ENCODE measurements at places on chromosomes 3 and 15. TPM values are rescaled to one million over a fixed set of nuclear protein-coding genes. Genes with fewer than 3 reads are reported as not detected.

ZNF710 gene
- total RNA-seq = 19.8 TPM

- no peak for DNase-seq
- no peaks in the 10 kb centered on the region for H3K36me3 ChIP-seq
- H3K4me3 ChIP-seq = no peak overlapping the region
- H3K27ac ChIP-seq = no peak overlapping the region
- H3K27me3 ChIP-seq = no peaks in the 10 kb centered on the region
- H3K4me1 ChIP-seq = peaks cover 29% of the 10 kb centered on the region
Measured at GRCh38 chr3:65955792-65956477, 82.8 kb downstream of the MAGI1 start.

- H3K27me3 ChIP-seq = no peaks in the 10 kb centered on the region
- peaks cover 17% of the 10 kb centered on the region for H3K4me1 ChIP-seq
- no peak overlapping the region for H3K27ac ChIP-seq
- H3K4me3 ChIP-seq = no peak overlapping the region
- DNase-seq = no peak
- peaks cover 17% of the 10 kb centered on the region for H3K36me3 ChIP-seq
Measured at GRCh38 chr3:142450189-142450588, 2.4 kb upstream of the XRN1 start.

GRCh38 chr15:51096976-51097375 is 2.3 kb upstream of the TNFAIP8L3 start:
- H3K27ac ChIP-seq = no peak overlapping the region
- H3K36me3 ChIP-seq = no peaks in the 10 kb centered on the region
- no peak for DNase-seq
- H3K4me1 ChIP-seq = peaks cover 7% of the 10 kb centered on the region
- H3K4me3 ChIP-seq = no peak overlapping the region
- H3K27me3 ChIP-seq = no peaks in the 10 kb centered on the region

GADL1 gene
- 0.64 TPM for total RNA-seq

DNA sequence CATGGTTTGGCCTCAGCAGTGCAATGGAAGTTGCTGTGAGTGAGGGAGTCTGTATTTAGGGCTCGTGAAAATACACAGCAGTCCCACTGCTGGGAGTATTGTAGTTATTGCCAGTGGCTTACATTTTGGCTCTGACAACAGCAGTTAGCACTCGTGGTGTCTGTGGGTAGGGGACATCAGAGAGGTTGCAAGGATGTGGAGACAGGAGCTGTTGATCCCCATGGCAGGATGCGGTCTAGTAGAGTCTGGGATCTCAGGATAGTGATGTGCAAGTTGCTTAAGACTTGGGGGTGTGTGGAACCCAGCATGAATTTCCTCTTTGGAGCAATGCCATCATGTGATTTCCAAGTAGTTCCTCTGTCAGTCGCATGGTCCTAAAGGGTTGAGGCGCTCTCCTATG is 59.9 kb downstream of the GALK2 start:
- H3K27me3 ChIP-seq = no peaks in the 10 kb centered on the region
- H3K4me3 ChIP-seq = no peak overlapping the region
- peaks cover 6% of the 10 kb centered on the region for H3K36me3 ChIP-seq
- DNase-seq = no peak
- no peak overlapping the region for H3K27ac ChIP-seq
- peaks cover 27% of the 10 kb centered on the region for H3K4me1 ChIP-seq

DNA sequence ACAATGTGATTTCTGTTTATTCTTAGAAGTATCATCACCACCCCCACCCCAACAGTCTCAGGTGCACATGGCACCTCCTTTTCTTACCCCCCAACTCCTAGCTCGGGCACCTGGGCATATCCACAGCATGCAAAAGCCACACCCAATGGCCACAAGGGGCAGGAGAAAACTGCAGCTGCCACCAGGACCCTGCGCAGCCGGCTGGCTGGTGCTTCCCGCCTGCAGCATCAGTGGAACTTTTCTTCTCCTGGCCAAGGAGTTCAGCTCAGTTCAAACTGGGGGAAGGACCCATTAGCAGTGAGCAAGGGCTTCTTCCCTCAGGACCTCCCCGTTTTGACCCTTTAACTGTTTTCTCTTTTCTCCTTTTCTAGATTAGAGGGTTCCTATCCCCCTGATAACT is 44.8 kb downstream of the TM4SF18 start:
- H3K27me3 ChIP-seq = no peaks in the 10 kb centered on the region
- no peak overlapping the region for H3K4me3 ChIP-seq
- no peak overlapping the region for H3K27ac ChIP-seq
- no peaks in the 10 kb centered on the region for H3K36me3 ChIP-seq

- no peak overlapping the region for H3K27ac ChIP-seq
- no peak overlapping the region for H3K4me3 ChIP-seq
- no peaks in the 10 kb centered on the region for H3K36me3 ChIP-seq
- H3K27me3 ChIP-seq = no peaks in the 10 kb centered on the region
- DNase-seq = no peak
- no peaks in the 10 kb centered on the region for H3K4me1 ChIP-seq
Measured at GRCh38 chr15:49815950-49816349, 195.1 kb downstream of the DTWD1 start.

ADAMTSL3 gene
- 11.7 TPM for total RNA-seq

GNAT1 gene
- total RNA-seq = not detected

ACTL6A gene
- 14.4 TPM for total RNA-seq

GCSAM gene
- total RNA-seq = not detected

MOBP gene
- 0.19 TPM for total RNA-seq

DNA sequence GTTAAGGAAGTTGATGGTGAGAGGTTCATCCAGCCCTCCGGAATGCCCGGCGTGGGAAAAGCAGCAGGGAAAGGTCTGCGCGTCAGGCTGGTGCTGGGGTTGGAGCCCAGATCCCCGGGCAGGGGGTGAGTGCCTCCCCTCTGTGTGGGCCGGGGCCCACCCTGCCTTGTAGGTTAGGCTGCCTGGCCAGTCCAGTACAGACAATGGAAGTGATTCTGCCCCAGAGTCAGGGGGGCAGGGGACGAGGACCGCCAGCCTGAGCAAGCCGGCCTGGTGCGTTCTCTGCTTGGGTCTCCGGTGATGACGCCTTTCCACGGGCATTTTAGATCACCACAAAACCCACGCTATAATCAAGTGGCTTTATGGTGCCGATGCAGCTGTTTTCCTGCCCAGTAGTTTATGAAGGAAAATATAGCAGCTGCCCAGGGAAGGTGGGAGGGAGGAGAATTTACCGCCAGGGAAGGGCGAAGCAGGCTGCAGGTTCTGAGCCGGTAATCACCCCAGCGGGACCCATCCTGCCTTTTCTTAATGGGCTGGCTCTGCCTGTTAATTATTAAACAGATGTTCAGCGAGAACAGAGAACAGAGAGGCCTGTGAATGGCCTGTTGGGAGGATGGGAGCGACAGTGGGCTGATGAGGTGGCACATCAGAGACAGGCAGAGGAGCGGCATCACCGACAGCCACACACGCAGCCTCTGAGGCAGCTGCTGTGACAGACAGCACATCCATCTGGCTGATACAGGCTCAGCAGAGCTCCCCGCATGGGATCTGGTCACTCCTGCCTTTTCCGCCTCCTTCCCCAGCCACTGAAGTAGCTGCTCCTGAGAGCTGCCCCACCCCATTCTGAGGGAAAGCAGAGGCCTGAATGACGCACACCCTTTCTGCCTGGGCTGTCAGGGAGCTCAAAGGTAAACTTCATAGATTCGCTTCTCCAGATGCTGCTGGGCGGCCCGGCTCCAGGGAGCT is 35.2 kb downstream of the BDH1 start:
- no peak overlapping the region for H3K27ac ChIP-seq
- H3K4me1 ChIP-seq = no peaks in the 10 kb centered on the region
- no peak overlapping the region for H3K4me3 ChIP-seq
- H3K27me3 ChIP-seq = no peaks in the 10 kb centered on the region

- H3K4me3 ChIP-seq = no peak overlapping the region
- no peaks in the 10 kb centered on the region for H3K27me3 ChIP-seq
- H3K4me1 ChIP-seq = no peaks in the 10 kb centered on the region
- no peak for DNase-seq
- H3K27ac ChIP-seq = no peak overlapping the region
Measured at GRCh38 chr15:28033443-28033842, 65.7 kb downstream of the OCA2 start.

EPHA3 gene
- total RNA-seq = 5.4 TPM

- H3K27me3 ChIP-seq = no peaks in the 10 kb centered on the region
- H3K4me3 ChIP-seq = no peak overlapping the region
- H3K27ac ChIP-seq = no peak overlapping the region
- no peak for DNase-seq
- H3K36me3 ChIP-seq = no peaks in the 10 kb centered on the region
- no peaks in the 10 kb centered on the region for H3K4me1 ChIP-seq
Measured at GRCh38 chr3:171548917-171549316, 88.7 kb upstream of the TNIK start.

DNA sequence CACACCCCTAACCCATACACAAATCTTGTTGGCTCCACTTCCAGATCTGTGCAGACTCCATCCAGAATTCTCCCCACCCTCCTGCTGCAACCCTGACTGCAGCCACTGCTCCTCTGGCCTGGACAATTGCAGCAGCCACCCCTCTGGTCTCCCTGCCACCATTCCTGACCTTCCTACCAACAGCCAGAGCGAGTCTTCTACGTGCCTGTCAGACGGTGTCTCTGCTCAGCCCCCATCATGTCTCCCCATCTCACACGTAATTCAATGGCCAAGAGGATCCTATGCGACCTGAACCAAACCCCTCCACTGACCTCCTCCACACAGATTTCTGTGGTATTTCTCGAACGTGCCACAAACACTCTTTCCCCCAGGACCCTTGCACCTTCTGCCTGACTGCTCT is 103.3 kb downstream of the TPRA1 start:
- no peaks in the 10 kb centered on the region for H3K4me1 ChIP-seq
- H3K36me3 ChIP-seq = no peaks in the 10 kb centered on the region
- H3K27ac ChIP-seq = no peak overlapping the region
- DNase-seq = no peak

RARRES1 gene
- total RNA-seq = 1.3 TPM

CELSR3 gene
- 0.10 TPM for total RNA-seq

PODXL2 gene
- 2.1 TPM for total RNA-seq

DNA sequence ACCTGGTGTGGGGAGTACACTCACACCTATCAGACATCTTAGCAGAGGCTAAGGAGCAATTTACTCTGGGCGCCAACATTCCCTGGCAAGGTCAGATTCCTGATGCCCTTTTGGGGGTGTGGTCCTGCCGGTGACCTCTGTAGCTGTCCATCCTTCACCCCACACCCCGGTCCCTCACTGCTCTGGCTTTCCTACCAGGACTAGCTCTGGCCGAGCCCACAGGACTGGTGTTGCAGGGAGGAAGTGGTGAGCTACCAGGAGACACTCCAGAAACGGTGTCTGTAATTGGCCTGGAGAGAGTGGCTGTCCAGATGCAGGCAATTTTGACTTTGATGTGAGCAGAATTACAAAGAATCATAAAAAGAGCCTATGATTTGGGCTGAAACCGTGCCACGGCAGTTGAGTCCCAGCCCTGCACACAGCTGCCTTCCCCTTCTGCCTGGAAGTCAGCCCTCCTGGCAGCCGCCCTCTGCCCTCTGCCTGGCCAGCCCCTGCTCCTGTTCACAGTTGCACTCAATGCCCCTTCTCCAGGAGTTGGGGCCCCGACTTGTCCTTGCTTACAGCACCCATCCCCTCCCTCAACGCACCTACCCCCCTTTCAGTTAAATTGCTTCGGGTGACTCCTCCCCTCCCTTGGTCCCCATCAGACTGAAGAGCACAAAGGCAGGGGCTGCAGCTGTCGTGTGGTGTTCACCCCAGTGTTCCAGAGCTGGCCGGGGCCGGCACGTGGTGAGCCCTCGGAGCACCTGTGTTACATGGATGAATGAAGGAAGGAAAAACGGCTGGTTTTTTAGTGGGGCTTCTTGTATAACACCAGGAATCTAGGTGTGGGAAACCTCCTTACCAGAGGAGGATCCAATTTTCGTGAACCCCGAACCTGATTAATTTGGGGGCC is 80.2 kb upstream of the TPM1 start:
- no peak for DNase-seq
- H3K27ac ChIP-seq = no peak overlapping the region
- H3K4me3 ChIP-seq = no peak overlapping the region

DNA sequence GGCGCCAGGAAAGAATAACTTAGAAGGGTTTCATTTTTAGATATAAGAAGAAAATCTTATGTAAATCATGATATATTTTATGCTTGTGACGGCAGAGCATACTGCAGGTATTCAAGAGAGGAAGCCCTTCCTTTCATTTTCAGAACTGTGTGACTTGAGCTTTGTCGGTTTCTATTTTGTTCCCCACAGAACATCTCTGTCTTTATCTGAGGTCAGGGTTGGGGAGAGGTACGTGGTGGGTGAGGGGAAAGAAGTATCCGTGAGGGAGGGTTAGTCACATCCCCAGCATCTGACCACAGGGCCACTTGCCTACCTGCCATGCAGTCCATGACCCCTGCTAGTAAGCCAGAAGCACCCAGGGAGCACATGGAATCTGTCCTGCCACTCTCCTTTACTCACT is 126.5 kb downstream of the DGKG start:
- peaks cover 20% of the 10 kb centered on the region for H3K4me1 ChIP-seq
- H3K27me3 ChIP-seq = no peaks in the 10 kb centered on the region
- no peak overlapping the region for H3K4me3 ChIP-seq
- no peak overlapping the region for H3K27ac ChIP-seq

CFAP100 gene
- not detected for total RNA-seq

DNA sequence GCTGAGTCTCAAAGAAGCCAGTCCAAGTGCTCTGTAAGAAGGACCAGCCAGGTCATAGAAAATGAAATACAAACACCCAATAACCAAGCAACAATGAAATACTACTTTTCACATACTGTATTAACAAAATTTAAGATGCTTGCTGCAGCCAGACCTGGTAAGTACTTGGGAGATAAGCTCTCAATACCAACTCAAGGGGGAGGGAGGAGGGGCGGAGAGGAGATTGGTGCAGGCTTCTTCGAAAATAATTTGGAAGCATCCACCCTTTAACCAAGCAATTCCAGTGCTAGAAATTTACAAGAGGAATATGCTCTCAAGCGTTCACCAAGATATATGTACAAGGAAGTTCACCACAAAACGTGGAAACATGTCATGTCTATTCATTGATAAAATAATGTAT is 7.6 kb upstream of the LRRC2 start:
- no peak for DNase-seq
- no peaks in the 10 kb centered on the region for H3K36me3 ChIP-seq
- no peak overlapping the region for H3K4me3 ChIP-seq
- H3K4me1 ChIP-seq = no peaks in the 10 kb centered on the region

- no peaks in the 10 kb centered on the region for H3K27me3 ChIP-seq
- no peak overlapping the region for H3K27ac ChIP-seq
- peaks cover 19% of the 10 kb centered on the region for H3K4me1 ChIP-seq
Measured at GRCh38 chr3:38497031-38497430, 891 bp downstream of the EXOG start.

GRCh38 chr3:109702252-109702651 is 364.9 kb upstream of the DPPA4 start:
- H3K27me3 ChIP-seq = no peaks in the 10 kb centered on the region
- H3K27ac ChIP-seq = no peak overlapping the region
- DNase-seq = no peak
- no peaks in the 10 kb centered on the region for H3K4me1 ChIP-seq
- no peaks in the 10 kb centered on the region for H3K36me3 ChIP-seq

- peaks cover 8% of the 10 kb centered on the region for H3K4me1 ChIP-seq
- H3K27ac ChIP-seq = no peak overlapping the region
- H3K4me3 ChIP-seq = no peak overlapping the region
- no peaks in the 10 kb centered on the region for H3K36me3 ChIP-seq
- H3K27me3 ChIP-seq = no peaks in the 10 kb centered on the region
- no peak for DNase-seq
Measured at GRCh38 chr15:39226169-39226937, 354.5 kb upstream of the THBS1 start.

Data from heart right ventricle (tissue), 16 donors.